Breast epithelium (tissue), 4 donors: ENCODE measurements at places on chromosomes 3 and 15. TPM values are rescaled to one million over a fixed set of nuclear protein-coding genes. Genes with fewer than 3 reads are reported as not detected.
A peak's percentile ranks its signal among the peaks of the same experiment; 100 is the strongest.

- no peaks in the 10 kb centered on the region for H3K27me3 ChIP-seq
- peak overlapping the region; percentile 94 for H3K4me3 ChIP-seq
- H3K27ac ChIP-seq: peak overlapping the region; percentile 34
These were observed 1.6 kb downstream of the NKTR start for GRCh38 chr3:42601896-42602581.

DNA sequence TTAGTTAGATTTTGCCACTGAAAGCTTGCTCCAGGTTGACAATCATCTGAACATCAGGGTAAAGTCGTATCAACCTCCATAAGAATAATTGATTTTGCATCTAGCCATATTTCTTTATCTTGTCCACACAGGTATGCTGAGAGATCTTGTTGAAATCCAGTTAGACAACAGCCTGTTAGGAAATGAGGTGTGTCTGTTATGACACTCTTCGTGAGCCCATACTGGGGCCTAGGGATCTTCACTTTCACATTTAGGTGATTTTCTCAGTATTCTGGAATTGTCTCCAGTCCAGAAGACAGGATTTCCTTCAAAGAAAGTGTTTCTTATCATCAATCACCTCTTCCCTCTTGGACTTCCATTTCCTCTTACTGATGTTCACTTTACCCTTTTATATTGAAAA lies 18.1 kb downstream of the DNAJB11 start:
- no peaks in the 10 kb centered on the region for H3K4me1 ChIP-seq
- DNase-seq: no peak
- H3K4me3 ChIP-seq: no peak overlapping the region
- no peaks in the 10 kb centered on the region for H3K36me3 ChIP-seq
- no peak overlapping the region for H3K27ac ChIP-seq

GRCh38 chr15:42832576-42832975 lies 88.0 kb downstream of the TTBK2 start:
- no peak overlapping the region for H3K4me3 ChIP-seq
- no peaks in the 10 kb centered on the region for H3K4me1 ChIP-seq
- no peak overlapping the region for H3K27ac ChIP-seq

SNX33 gene
- 42.7 TPM for total RNA-seq

GRM7 gene
- total RNA-seq: 1.3 TPM
